ENCODE measurements at places on chromosomes 2 and 18.

DNA sequence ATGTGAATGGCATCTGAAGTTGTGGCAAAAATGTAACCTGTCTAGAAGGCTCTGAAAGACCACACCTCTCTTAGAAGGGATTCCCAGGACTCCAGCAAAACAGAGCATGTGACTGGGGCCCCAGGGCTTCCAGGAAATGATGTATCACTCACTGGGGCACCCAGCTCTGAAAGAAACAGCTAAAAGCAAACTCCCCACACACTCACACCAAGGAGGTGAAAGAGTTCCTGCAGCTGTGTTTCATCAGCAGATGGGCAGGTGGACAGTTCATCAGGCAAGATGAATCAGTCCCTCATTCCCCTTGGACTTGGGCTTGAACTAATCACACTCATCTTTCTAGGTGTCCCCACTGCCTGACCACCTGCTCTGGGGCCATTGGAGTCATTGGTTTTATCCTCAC, 76.2 kb downstream of the CCBE1 start:
- DNase-seq: no peak

GRCh38 chr2:89819809-89820208, 1128.3 kb downstream of the RPIA start:
- DNase-seq: no peak

DNA sequence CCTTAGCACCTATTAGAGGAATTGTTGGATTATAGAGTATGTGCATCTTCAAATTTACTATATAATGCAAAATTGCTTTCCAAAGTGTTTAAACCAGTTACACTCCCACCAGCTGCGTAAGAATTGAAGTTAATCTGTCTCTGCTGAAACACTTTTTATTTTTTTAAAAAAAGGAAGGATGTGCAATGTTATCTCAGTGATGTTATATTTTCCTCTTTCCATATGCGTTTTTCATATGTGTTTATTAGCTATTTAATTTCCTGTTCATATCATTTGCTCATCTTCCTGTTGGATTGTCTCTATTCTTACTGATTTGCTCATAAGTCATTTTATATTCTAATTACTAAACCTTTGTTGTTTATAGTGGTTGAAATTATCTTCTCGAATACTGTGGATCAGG, 63.2 kb upstream of the RFX8 start:
- DNase-seq: no peak

- peak; percentile 21 for DNase-seq
These were observed 93.0 kb downstream of the STPG4 start for GRCh38 chr2:47061944-47062678.

DNA sequence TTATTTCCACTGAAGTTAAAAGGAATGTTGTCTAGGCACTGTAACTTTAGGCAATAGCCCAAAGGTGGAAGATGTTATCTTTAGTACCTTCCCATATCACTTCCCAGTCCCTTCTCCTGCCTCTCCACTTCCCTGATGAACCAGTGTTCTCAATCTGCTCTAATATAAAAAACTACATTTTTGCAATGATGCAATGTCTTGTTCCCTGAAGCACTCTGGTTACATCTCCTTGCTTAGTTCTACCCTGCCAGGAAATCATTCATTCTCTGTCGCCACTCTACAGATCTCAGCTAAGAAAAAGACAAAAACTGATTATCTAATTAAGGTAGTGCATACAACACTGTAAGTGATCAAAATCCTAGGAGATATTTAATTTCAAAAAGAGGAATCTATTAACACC, 71.3 kb downstream of the BAZ2B start:
- no peak for DNase-seq

- no peak for DNase-seq
These were observed 205.5 kb upstream of the REV1 start for GRCh38 chr2:99695130-99695943.

DNA sequence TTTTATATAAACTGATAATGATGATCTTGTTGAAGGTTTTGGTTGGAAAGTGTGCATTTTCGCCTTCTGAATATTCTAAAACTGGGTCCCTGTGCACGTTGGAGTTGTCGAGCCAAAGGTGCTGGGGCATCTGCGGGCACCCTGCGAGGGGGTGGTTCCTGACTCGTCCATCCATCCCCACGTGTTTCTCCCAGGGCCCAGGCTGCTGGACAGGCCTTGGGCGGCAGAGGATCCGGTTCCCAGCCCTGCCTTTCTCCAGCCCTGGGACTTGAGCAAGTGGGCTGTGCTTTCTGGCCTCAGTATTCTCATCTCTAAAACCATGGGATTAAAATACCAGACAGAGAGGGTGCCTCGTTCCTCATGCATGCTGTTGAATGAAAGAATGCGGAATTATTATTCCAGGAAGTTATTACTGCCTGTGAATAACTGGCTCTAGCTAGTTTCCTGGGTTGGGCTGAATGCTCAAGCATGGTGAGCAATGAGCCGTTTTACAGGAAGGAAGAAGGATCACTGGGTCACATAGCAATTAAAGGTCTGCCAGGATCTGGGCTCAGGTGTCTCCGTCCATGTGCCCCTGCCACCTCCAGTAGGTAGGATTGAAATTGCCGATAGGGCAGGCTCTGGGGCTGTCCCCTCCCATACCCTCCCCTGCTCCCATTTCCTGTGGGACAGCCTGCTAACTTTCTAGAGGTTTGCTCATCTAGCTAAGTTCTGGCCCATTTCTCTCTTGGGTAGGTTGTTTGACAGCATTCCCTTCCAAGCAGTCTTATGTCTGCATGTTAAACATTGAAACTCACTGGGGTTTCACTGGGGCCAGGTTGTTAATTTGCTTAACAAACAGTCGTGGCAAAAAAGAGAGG, 77.2 kb upstream of the HS6ST1 start:
- no peak for DNase-seq

DNA sequence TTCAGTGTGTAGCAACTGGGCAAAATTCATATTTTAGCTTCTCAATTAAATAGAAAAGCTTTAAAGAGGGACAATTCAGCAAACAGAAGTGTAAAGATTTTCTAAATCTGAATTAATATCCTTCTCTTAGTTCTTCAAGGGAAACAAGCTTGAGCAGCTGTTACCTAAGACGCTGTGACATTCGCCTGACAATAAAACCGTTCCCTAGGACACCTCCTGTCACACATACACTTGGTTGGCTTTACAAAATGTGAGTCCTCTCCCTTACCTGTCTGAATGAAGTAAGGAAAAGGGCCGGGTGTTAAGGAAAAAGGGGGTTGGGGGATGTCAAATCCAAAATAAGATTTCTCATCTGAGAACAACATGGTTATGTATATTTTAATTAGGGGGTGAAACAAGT, 2.1 kb downstream of the SERTAD2 start:
- DNase-seq: peak; percentile 18

DNA sequence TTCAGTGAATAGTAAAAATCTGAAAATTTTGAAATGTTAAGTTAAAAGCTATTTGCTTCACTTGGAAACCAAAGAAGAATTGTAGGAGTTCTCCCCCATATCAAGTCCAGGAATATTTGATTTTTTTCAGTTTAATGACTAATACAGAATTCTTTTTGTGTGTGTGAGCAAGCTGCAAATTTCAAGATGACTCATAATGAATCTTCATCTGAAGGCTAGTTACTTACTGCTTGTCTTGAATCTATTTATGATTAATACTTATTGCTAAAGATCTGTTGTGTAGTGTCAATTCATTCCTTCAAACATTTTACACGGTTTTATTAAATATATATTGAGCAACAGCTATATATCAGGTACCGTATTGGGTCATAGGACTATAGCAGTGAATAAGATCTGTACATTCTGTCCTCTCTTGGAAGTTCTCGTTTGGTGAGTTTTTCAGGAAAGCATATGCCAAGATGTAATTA, 47.8 kb upstream of the CAVIN2 start:
- DNase-seq: no peak

DNA sequence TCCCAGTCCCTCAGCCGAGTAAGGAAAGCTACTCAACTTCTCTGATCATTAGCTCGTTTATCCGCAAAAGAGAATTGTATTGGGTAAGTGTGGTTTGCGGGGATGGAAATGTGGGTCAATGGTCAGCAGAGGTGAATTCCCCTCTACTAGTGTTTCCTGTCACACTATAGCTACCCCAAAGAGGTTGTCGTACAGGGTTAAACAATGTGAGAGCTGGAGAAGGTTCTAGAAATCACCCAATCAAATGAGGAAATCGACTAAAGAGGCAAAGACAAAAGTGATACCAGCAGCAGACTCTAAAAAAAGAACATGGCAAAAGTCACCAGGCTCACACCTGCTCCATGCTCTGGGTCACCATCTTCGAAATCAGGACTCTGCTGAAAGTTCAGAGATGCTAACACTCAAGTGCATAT, 144.7 kb upstream of the ITGA4 start:
- DNase-seq: no peak

DNA sequence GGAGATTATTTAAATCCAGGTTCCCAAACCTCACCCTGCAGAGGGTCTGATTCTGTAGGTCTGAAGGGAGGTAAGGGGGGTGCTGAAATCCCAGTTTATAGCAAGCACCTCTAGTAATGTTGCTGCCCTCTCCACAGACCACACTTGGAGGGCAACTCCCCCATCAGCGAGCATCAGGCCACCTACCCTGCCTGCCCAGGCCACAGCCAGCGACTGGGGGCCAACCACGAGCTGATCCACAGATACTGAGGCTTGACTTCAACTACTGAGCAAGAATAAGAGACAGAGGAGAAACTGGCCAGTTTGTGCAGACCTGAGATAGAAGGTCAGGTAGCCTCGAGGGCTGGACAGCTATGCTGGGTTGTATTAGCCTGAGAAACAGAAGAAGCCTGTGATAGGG, 36.3 kb upstream of the LBH start:
- no peak for DNase-seq

DNA sequence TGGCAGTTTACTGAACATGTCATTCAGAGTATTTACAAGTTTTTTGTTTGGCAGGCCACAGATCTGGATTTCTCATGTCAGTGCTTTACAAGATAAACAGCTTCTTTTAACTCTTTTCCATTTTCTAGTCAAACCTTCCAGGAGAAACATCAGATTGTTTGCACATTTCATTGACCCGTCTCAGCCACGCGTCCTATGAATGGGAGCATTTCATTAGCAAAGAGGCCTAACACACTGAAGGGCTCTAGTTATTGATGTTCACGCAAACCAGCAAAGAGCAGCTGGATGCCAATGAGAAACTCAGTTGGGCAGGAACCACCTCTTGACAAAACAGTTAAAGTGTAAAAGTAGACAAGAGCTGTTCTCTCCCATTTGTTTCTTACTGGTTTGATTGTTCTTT, 29.2 kb upstream of the MFF start:
- DNase-seq: no peak

- no peak for DNase-seq
These were observed 118.9 kb downstream of the SPOPL start for GRCh38 chr2:138620431-138620830.

GRCh38 chr2:11967946-11968465, 221.6 kb downstream of the LPIN1 start:
- DNase-seq: no peak

DNA sequence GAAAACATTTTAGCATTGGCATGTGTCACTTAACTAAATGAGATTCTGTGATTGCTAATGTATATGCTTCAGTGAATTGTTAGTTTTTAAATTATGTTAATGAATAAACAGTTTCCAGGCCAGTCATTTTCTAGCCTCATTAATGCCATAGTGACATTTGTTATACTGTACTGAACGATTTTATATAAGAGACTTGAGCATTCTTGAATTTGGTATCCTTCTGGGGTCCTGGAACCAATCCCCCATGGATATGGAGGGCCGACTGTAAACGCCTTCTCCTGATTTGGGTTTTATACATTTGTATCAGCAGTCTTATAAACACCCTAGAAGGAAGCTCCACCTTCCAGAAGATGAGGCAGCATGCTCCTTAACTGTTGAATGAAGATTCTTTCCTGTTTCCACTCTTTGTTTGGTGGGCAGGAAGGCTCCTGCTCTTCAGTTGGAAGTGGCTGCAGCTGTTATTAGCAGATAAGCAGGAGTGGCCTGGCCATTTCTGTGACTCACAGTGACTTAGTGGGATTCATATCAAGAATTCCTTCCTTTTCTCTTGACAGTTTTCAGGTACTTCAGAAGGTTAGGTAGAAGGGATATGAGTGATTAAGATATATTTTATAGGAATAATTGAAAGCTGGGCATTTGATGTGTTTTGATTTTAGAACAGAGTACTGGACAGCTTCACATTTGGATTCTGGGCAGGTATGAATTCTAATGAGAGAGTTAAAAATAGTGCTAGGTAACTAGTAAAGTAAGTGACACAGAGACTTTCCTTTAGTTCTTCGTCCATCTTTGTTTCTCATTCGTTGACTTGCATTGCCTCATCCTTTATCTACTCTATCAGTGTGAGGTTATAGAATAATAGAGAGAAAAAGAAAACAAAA, 124.9 kb downstream of the PLCL1 start:
- DNase-seq: no peak

GRCh38 chr2:170498619-170499018, 216.5 kb upstream of the SP5 start:
- peak; percentile 80 for DNase-seq

DNA sequence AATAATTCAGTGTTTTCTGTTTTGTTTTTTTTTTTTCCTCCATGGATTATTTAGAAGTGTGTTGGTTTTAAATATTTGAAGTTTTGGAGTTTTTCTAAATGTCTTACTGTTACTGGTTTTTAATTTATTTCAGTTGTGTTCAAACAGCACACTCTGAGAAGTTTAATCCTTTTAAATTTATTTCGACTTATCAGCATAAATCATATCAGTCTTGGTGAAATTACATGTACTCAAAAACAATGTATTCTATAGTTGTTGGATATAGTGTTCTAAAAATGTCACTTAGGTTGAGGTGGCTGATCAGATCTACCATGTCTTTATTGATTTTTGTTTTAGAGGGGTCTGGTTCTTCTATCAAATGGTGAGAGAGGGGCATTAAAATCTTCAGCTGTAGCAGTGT, 134.7 kb downstream of the NCOA1 start:
- no peak for DNase-seq

DNA sequence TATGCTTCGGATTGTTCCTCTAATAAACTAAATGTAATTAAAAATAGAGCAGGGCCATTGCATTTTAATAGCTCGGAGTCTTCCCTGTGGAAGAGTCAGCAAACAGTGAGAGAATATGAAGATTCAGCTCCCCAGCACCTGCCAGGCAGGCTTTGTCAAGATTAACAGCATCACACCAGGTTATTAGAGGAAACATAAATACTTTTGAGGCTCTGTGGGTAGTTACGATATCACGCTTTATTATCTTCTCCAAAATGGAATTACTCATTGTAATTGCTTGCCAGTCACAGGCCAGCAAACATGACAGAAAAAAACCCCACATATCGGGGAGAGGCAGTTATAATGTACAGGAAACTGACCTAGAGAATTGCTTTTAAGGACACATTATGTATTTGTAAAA, 303.9 kb downstream of the CPS1 start:
- no peak for DNase-seq

DNA sequence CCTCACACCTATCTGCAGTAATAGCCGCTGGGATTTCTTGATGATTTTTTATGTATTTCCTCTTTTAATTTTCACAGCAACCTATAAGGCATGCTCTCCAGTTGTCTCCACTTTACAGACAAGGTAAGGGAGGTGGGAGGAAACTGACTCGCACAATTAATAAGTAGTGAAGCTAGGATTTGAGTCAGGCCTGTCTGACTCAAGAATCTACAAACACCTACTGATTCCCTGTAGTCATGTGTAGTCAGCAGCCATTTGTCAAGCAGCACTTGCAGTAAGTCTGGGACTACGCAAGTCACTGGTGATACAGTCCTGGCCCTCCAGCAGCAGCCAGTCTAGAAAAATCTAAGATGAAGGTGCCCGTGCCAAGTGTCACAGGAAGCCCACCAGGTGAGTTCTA, 193.6 kb upstream of the PKDCC start:
- DNase-seq: no peak
